ENCODE measurements at places on chromosomes 16 and 17.

DNA sequence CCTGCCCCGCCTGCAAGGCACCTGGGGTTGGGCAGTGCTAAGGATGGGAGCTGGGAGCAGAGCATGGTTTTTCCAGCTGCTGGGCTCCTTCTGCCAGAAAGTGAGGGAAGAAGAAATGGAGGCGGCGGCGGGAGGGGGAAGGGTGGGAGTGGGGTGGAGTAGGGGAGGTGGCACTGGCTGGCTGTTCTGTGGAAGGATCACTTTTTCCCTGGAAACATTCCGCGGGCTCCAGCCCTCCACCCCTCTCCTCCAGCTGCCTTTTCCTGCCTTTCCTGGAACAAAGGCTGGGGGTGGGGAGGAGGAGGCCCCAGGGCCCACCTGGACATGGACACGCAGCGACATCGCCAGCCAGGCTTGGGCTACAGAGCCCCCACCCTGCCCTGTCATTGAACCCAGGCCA, 41.1 kb downstream of the CFAP20 start:
- no peak for DNase-seq

DNA sequence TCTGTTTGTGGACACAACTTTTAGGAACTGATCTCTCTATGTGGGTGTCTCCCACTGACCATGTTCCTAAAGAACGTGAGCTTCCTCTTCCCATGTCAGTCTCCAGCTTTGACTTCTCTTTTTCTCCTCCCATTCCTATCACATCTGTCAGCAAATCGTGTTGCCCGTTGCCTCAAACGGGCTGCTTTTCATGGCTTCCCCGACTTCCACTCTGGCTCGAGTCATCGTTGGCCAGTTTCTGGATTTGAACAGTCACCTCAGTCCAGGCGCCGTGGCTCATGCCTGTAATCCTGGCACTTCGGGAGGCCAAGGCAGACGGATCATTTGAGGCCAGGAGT, 5.4 kb downstream of the ABCC1 start:
- DNase-seq, result no peak

DNA sequence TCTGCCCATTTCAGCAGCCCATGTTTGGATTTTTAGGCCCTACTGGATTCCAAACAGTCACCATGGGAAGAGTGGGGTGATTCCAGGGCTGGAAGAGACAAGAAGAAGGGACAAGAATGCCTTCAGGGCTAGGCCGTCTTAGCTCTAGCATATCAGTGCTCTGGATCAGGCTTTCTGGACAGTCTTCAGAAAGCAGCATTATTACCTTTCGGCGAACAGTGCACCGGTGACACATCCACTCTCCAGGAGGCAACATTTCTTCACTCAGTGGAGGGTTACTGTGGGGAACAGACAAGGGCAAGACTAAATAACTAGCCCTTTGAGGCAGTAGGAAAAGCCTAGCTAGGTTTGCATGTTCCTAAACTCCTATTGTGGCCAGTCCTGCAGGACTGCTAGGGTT, 23.9 kb upstream of the DHRS13 start:
- DNase-seq, result no peak

DNA sequence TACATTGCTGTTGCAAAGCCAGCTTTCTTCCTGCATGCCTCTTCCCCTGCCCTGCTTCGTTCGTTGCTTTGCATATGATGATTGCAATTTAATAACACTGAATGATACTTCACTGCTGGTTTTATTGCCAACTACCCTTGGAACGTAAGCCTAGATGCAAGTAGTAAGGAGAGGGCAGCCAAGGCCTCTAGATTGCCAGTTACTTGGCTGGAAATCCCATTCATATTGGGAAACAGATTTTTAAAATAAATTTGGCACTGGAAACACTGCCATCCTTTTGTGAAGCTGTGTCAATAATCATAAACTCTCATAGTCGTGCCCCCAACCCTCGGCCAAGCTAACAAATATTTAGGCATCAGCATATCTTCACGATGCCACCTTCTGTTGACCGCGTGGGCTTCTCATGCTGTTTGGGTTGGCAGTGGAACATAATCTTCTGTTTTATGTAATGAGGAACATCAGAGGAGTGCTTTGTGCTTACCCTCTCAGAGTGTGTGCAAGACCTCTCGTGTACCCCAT, 86.5 kb downstream of the MAP2K6 start:
- no peak for DNase-seq

- DNase-seq, result no peak
These were observed 20.3 kb downstream of the COX4I1 start for GRCh38 chr16:85819771-85820170.

DNA sequence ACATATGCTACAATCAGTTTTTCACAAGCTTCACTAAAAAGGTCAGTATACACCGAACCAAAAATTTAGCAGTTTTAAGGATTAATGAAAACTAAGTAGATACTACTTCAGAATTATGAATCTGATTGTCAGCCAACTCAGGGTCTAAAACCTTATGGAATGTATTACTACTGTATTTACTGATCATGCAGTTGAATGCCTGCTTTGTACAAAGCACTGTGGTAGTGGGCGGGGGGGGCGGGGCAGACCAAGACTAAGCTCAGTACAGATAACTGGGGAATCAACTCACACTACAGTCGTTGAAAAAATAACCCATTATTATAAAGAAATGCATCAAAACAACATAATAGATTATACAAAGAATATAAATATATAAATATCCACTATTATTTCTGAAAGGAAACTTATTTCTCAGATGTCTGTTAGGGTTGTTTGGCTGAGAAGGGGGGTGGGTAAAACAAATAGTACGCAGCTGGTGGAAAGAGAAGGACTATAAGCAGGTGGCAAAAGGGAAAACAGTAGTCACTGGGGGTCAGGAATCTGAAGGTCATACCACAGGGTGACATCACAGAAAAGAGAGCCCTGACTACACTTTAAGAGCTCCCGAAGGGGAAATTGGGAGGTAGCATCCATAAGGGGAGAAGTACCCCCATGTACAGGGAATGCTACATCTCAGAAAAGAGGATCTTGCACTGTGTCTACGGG, 109.4 kb upstream of the AXIN2 start:
- no peak for DNase-seq

GRCh38 chr17:75020331-75021110, 8.1 kb downstream of the MRPL58 start:
- no peak for DNase-seq

GRCh38 chr16:84215531-84215930, 24.3 kb downstream of the KCNG4 start:
- DNase-seq, result no peak

GRCh38 chr16:86786994-86787393, 208.6 kb downstream of the FOXL1 start:
- no peak for DNase-seq

- DNase-seq, result no peak
These were observed 231.1 kb upstream of the TBX2 start for GRCh38 chr17:61168506-61168905.

- no peak for DNase-seq
These were observed 67.0 kb downstream of the PITPNC1 start for GRCh38 chr17:67443931-67444595.

- peak; percentile 68 for DNase-seq
These were observed 5.4 kb downstream of the TNP2 start for GRCh38 chr16:11263737-11264136.

GRCh38 chr17:55479903-55480302, 31.3 kb downstream of the SMIM36 start:
- DNase-seq, result no peak

DNA sequence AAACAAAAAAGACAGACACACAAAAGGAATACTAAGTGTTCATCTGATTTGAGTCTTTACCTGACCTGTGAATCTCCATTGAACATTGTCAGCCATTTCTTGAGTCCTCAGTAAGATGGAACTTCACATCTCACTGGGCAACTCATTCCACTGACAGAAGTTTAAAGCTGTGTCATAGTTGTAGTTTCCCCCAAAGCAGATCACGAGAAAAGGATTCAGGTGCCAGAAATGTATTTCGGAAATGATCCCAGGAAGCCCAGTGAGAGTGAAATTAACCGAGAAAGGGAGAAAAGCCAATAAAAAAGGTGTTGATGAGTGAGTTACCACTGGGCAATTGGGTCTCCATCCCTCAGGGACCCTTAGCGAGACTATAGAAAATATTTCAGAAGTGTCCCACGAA, 6.5 kb downstream of the CHD9 start:
- no peak for DNase-seq

DNA sequence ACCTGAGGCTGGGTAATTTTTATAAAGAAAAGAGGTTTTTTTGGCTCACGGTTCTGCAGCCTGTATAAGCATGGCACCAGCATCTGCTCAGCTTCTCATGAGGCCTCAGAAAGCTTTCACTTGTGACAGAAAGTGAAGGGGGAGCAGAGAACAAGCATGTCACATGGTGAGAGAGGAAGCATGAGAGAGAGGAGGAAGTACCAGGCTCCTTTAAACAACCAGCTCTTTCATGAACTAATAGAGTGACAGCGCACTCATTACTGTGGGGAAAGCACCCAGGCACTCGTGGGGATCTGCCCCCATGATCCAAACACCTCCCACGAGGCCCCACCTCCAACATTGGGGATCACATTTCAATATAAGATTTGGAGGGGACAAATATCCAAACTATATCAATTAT, 86.8 kb downstream of the USP32 start:
- no peak for DNase-seq

- DNase-seq, result no peak
These were observed 10.2 kb upstream of the LYZL6 start for GRCh38 chr17:35953720-35954119.

GRCh38 chr17:1078831-1079561, 82.1 kb downstream of the TIMM22 start:
- no peak for DNase-seq

- no peak for DNase-seq
These were observed 30.8 kb downstream of the AXIN2 start for GRCh38 chr17:65530523-65531255.

GRCh38 chr17:1714980-1715802, 5.0 kb upstream of the TLCD2 start:
- peak; percentile 64 for DNase-seq

- DNase-seq, result no peak
These were observed 299.3 kb upstream of the SALL1 start for GRCh38 chr16:51450376-51450775.

DNA sequence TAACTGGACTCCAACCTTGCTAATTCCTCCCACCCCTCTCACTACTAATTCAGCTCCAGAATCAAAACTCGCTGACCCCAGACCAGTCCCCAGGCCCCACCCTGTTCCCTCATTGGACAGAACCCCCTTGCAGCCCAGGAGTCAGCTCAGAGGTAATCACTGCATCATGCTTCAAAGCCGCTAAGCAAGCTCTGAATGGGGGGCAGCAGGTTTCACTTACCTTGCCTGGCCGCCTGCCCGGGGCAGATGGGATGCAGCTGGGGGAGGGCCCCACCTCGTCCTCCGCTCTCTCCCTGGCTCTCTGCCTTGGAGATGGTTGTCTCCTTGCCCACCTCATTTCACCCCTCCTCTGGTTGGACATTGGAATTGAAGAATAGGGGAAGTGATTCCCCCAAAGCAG, 4.8 kb upstream of the NGFR start:
- DNase-seq, result no peak

DNA sequence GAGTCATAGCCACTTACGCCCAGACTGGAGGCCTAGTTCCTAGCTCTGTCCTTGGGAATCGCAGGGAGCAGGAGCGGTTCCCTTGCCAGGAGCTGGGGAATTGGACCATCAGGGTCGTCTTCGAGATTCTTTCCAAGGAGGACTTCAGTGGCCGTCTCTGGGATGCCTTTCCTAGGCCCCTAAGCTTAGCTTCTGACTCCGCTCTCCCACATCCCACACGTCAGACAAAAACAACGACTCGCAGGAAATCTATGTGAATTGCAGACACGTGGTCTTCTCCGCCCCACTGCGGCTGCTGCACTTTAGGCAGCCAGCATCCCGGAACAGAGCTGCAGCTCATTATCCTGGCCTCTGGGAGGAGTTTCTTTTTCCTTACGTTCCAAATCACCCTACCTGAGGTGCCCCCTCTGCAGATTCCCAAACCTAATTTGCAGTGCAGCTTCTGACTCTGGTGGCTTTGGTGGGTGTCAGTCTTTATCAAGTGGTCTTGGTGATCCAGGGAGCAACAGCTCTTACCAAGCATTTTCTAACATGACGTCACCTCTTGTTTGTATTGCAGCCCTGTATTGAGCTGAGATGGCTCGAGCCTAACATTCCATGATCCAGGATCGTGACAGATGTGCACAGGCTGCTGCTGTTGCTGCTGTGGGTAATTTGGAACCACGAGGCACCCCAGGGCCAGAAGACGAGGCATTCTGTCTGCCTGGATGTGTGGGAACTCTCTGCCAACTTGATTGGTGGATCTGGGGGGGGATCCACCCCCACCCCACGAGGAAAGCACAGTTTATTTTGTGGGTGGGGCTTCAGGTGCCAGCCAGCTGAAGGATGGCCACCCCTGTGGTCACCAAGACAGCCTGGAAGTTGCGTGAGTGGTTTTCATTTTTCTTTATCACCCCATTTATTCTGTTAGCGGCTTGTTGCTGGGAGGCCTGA, 1.1 kb downstream of the KATNB1 start:
- DNase-seq, result peak; percentile 66

DNA sequence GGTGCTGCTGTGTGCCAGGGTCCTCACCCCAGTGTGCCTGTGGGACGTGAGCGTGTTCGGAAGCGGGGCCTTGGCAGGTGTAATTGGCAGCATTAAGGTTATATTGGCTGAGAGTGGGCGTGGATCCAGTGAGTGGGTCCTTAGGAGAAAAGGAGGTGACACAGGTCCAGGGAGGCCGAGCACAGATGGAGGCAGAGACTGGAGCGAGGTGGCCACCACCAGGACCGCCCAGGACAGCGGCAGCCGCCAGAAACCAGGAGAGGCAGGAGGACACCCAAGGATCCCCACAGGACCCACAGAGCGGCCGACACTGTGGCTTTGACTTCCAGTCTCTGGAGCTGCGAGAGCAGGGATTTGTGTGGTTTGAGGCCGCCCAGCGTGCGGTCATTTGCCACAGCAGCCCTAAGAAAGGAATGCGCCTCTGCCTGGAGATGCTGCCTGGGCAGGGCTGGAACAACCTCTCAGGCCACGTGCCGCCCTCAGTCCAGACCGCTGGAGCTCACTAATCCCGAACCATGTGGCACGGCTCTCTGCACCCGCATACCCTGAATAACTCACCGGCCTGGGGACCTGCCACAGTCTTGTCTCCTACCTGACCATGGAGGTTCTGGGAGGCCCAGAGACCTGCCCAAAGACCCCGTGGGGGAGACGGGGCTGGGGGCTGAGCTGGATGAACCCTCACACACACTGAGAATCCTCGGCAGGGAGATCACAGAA, 45.4 kb downstream of the SOX8 start:
- no peak for DNase-seq

GRCh38 chr16:79163691-79164387, 436.7 kb downstream of the MAF start:
- DNase-seq, result peak; percentile 10

DNA sequence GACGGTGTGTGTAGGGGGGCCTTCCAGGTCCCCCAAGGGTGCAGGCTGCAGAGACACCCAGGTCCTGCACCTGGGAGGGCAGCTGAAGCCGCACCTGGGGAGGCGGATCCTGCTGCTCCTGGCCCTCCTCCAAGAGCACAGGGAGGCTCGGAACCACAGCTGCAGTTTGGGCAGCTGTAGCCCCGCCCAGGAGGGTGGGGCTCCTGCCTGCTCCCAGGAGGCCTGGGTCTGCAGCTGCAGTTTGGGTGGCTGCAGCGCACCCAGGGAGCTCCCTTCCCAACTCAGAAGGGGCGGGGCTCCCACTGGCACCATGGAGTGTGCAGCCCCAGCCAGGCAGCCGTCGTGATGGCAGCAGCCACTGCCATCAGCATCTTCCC, 69.4 kb upstream of the NKD1 start:
- DNase-seq, result no peak

- no peak for DNase-seq
These were observed 52.5 kb upstream of the CACNG3 start for GRCh38 chr16:24203675-24204074.

GRCh38 chr16:30546115-30546514, 11.5 kb upstream of the ZNF747 start:
- DNase-seq, result no peak

GRCh38 chr16:8716592-8716991, 42.2 kb downstream of the ABAT start:
- DNase-seq, result no peak
